Activated effector memory CD4-positive, alpha-beta T cell treated with Interleukin-2 at 50 U/mL for 16 hours (primary cell): ENCODE measurements at places on chromosomes 1 and 21.

- DNase-seq: no peak
These were observed 110.3 kb downstream of the MRPL39 start for GRCh38 chr21:25496825-25497482.

DNA sequence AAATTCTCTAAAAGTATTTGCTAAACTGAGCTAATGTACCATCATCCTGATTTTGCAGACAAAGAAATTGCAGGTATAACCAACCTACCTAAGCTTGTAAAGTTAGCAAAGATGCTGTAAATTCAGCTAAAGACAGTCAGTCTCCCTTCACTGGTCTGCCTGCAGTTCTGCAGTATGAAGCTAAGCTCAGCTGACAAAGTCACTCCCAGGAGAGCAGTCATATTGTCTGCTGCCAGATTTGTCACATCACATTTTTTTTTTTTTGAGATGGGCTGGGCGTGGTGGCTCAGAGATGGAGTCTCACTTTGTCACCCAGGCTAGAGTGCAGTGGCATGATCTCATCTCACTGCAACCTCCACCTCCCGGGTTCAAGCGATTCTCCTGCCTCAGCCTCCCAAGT is 8.9 kb upstream of the CMPK1 start:
- no peak for DNase-seq

- no peak for DNase-seq
These were observed 1.1 kb downstream of the KLHDC9 start for GRCh38 chr1:161099090-161099802.

GRCh38 chr1:173333581-173333980 is 126.5 kb upstream of the TNFSF4 start:
- DNase-seq: no peak

- DNase-seq: no peak
These were observed 20.6 kb downstream of the TOR1AIP2 start for GRCh38 chr1:179857009-179857408.
